ENCODE measurements at places on chromosomes 7 and 10. TPM values are rescaled to one million over a fixed set of nuclear protein-coding genes. Genes with fewer than 3 reads are reported as not detected.

The LRRD1 gene
- total RNA-seq = not detected

The ZFYVE27 gene
- 15.0 TPM for total RNA-seq

The FKBP9 gene
- total RNA-seq = 428 TPM

The C10orf105 gene
- under 0.01 TPM for total RNA-seq

The USP6NL gene
- 3.6 TPM for total RNA-seq

Data from bronchial smooth muscle cell (primary cell).